ENCODE measurements at places on chromosomes 5 and 9. TPM values are rescaled to one million over a fixed set of nuclear protein-coding genes. Genes with fewer than 3 reads are reported as not detected.

Gene ANKH
- 10.2 TPM for total RNA-seq

Gene KLHL9
- total RNA-seq: 17.4 TPM

Gene ISOC1
- total RNA-seq: 21.6 TPM

DNA sequence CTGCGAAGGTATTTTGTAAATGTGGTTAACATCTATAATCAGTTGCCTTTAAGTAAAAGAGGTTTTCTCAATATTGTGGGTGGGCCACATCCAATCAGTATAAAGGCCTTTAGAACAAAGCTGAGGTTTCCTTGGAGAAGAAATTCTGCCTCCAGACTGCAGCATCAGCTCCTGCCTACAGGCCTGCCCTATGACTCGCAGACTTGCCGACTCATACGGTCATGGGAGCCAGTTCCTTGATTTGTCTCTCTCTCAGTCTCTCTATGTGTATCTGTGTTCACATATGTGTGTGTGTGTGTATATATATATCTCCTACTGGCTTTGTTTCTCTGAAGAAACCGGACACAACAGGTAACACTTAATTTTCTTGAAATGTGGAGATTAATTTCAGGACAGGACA, 45.3 kb downstream of the SLC36A1 start:
- no peak overlapping the region for H3K27ac ChIP-seq
- H3K27me3 ChIP-seq: no peaks in the 10 kb centered on the region
- DNase-seq: no peak

DNA sequence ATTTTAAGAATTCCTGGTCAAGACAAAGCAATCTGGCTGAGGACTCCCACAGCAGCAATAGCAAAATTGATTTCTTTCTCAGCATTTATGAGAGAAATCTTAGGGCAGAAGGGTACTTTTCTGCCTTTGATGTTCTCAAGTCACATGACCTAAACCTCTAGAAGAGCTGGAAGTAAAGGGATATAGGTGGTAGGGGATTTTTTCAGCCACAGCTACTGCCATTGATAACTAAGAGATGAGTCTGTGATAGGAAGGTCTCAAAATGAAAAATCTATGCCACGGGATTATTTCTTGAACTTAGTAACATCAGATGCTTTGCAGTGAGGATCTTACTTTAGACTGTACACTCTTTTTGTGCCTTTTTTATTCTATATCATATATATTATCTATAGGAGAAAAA, 35.6 kb downstream of the IL6ST start:
- DNase-seq: no peak
- H3K4me1 ChIP-seq: no peaks in the 10 kb centered on the region
- H3K27me3 ChIP-seq: no peaks in the 10 kb centered on the region
- no peak overlapping the region for H3K4me3 ChIP-seq
- H3K36me3 ChIP-seq: no peaks in the 10 kb centered on the region

DNA sequence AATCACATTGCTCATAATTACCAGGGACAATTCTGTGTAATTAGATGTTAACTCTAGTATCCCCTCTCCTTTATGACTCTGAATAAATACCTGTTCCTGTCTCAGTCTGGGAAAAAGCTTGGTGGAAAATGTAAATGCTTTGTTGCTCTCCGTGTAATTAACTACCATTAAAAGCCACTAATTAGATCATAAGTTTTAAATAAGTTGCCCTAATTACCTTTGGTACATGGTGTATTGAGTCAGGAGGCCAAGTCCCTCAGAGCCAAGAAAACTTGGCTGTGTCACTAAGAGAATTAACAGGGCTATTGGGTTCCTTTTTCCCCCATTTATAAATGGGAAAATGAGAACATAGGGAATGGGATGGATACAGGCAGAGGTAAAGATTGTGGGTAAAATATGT, 617.6 kb downstream of the TLR4 start:
- no peak overlapping the region for H3K27ac ChIP-seq
- no peak for DNase-seq
- H3K4me1 ChIP-seq: no peaks in the 10 kb centered on the region
- H3K4me3 ChIP-seq: no peak overlapping the region

DNA sequence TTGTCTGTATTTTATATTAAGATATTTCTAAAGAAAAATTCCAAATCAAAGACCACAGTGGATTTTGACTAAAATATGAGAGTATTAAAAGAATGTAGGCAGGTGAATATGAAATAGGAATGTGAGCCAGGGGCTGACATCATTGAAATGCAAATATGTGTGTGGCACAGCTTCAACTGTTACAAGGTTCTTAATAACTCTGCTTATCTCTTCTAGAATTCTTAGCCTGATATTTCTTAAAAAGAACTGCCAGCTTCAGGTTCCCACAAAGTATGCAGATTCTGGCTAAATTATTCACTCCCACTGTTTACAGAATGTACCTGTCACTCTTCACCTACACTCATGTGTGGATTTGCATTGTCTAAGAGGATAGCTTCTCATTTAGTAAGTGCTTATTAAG, 274.4 kb downstream of the DIRAS2 start:
- H3K27ac ChIP-seq: no peak overlapping the region
- H3K36me3 ChIP-seq: no peaks in the 10 kb centered on the region
- H3K4me1 ChIP-seq: no peaks in the 10 kb centered on the region
- no peak for DNase-seq
- no peaks in the 10 kb centered on the region for H3K27me3 ChIP-seq
- no peak overlapping the region for H3K4me3 ChIP-seq

DNA sequence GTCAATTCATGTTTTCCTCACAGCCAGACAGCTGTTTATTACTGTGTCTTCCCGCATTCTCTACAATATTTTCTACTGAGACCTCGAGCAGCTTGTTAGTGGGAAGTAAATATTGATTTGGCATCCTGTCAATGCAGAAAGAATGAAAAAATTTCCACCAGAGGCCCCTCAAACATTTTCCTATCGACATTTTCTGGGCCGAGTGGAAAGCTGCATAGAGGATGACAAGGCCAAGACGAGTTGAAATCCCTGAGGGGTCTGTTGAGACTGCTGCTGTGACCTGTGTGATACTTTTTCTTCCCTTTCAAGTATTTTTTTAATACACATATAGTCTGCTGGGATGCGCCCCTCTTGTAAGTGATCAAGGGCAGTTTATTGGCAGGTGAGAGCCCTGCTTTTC, 91.4 kb upstream of the SH3GL2 start:
- H3K27ac ChIP-seq: no peak overlapping the region
- no peaks in the 10 kb centered on the region for H3K27me3 ChIP-seq
- DNase-seq: no peak
- no peak overlapping the region for H3K4me3 ChIP-seq

GRCh38 chr9:70020991-70021571, 22.6 kb upstream of the MAMDC2 start:
- no peaks in the 10 kb centered on the region for H3K27me3 ChIP-seq
- DNase-seq: no peak
- peaks cover 3% of the 10 kb centered on the region for H3K36me3 ChIP-seq

GRCh38 chr9:17580119-17580518, 1.3 kb downstream of the SH3GL2 start:
- peak overlapping the region; percentile 87 for H3K4me3 ChIP-seq
- H3K36me3 ChIP-seq: no peaks in the 10 kb centered on the region
- H3K27me3 ChIP-seq: peaks cover 10% of the 10 kb centered on the region

- H3K27ac ChIP-seq: no peak within 1 kb of the TSS
- H3K4me1 ChIP-seq: no peaks in the 10 kb centered on the region
- H3K36me3 ChIP-seq: no peaks in the 10 kb centered on the region
- DNase-seq: peak; percentile 82
Measured at GRCh38 chr5:138138949-138139780, at the start of gene NME5. Gene NME5 (minus strand): TSS chr5:138139428. CDS start chr5:138138780, 648 bp downstream.
